Lower leg skin (tissue), 4 donors: ENCODE measurements at places on chromosomes 6 and 20. TPM values are rescaled to one million over a fixed set of nuclear protein-coding genes. Genes with fewer than 3 reads are reported as not detected.

GRCh38 chr6:113654396-113654795, 202.7 kb upstream of the MARCKS start:
- DNase-seq = peak; percentile 85

- no peak for DNase-seq
These were observed 11.2 kb downstream of the SDCBP2 start for GRCh38 chr20:1317545-1318255.

DNA sequence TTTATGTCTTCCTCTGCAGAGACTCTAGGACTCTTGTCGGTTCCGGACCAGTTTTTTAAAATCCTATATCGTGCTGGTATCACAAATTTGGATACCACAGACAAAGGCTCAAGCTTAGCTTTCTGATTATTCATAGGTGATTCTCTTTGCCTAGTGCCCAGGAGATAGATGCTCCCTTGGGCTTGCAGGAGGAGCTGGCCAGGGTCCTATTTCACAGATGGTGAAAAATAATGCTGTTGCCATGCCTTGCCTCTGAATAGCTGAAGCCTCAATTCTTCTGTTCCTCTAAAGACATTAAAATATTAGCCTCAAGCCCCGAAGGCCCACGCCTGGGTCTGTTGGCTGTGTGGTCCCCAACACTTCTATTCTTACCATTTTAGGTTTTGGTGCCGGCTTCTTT, 123.9 kb upstream of the BACH2 start:
- no peak for DNase-seq

DNA sequence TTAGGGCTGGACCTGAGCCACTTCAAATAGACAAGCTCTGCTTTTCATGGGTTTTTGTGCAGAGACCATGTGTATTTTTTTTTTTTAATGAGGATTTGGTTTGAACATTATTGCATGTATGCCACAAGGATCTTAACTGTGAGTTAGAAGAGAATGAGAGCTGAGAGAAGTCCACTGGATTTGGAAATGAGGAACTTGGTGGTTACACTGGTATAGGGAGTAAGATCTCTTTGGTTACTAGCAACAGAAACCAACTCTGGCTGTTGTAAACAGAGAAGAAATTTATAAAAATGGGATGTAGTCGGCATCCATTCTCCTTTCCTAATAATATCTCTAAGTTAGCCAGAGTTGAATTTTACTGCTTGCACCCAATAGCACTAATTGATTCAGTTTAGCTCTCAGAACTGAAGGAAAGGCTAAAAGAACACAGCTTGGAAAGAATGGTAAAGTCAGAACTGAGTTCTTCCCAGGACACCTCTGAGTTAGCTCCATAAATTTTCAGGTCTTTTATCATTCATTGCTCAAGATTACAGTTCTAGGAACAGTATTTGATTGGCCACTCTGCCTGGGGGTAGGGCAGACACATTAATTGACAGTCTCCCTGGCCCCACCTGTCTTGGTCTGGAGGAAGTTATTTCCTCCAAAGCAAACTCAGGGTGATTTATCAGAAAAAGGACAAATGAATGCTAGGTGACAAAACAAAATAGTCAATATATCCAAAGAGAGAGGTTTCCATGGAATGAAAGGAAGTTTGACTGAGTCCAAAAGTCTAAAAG, 3.9 kb upstream of the WFDC2 start:
- DNase-seq = no peak

Gene KCNK15
- total RNA-seq = 3.5 TPM

DNA sequence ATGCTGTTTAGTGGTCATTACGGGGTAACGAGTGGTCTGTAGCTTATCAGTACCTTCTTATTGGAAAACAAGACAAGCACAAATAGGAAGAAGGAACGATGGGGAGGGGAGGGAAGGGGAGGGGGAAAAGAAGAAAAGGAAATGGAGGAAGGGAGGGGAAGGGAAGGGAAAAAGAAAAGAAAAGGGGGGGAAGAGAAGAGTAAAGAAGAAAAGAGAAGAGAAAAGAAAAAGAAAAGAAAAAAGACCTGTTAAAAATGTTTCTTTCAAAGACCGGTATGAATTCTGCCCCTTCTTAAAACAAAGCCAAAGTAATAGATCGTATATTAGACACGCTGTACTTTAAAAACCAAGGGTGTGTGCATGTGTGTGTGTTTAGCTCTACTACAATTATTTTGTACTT, 2.4 kb upstream of the TENT5A start:
- no peak for DNase-seq

Gene TAAR6
- total RNA-seq = not detected
